ENCODE measurements at places on chromosomes 3 and 15.
A peak's percentile ranks its signal among the peaks of the same experiment; 100 is the strongest.

- no peak for DNase-seq
Observed at GRCh38 chr3:195906865-195907683, 1.3 kb downstream of the TNK2 start.

DNA sequence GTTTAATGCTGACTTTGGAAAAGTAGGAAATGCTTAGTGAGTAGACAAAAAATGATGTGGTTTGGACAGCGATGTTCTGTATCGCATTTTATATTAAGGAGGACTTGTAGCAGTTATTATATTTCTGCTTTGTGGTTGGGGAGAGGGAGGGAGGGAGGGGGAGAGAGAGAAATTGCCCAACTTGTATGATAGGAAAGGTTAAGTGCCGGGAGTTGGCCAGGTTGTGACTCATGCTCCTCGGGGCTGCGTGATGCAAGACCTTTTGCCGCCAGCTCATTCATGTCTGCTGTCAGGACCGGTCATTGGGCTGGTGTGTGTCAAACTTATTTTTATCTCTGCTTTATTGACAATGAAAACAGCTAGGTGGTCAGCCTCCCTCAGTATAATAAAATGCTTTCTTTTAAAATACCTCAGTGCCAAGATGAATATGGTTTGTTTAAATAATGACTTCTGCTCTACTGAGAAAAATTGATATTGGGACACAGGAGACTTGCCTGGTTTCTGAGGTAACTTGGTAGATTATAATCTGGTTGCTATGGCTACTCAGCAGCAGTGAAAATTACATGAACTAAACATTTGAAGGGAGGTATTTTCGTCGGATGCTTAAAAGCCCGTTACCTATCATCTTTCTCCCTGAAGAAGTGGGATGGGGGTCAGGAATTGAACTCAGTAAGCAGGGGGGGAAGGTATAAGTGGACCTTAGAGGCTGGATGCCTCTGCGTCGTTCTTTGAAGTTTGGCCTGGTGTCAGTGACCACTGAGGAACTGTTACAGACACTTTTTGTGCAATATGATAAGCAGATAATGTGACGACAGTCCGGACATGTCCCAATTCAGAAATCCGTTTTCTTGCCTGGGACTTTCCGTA, 90.7 kb downstream of the FNDC3B start:
- DNase-seq = peak; percentile 12

GRCh38 chr3:90136456-90137191, 1029.2 kb downstream of the EPHA3 start:
- no peak for DNase-seq

DNA sequence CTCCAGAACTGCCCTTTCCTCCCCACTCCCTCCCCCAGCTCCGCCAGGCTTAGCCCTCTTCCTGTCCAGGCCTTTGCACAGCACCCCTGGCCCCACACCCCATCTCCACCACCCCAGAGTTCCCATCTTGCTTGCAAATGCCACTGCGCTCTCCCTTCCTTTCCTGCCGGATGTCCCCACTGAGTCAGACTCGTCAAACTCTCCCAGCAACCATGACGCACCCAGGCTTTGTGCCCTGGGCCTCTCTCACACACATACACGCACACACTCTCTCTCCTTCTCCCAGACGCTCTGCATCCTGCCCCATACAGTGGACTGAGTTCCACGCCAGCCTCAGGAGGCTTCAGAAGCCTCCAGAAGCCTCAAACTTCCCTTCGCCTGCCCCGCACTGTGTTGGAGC, 2.8 kb upstream of the CCDC9B start:
- no peak for DNase-seq
